AG04450 (cell line): ENCODE measurements at places on chromosomes 13 and 19.

GRCh38 chr19:35963514-35963913, 27.3 kb downstream of the LRFN3 start:
- peak; percentile 21 for DNase-seq

GRCh38 chr19:50344661-50345318, 15.6 kb upstream of the KCNC3 start:
- no peak for DNase-seq

GRCh38 chr13:79056706-79057105, 349.3 kb downstream of the RBM26 start:
- no peak for DNase-seq

- no peak for DNase-seq
These were observed 823.5 kb downstream of the GPC5 start for GRCh38 chr13:92221916-92222315.

DNA sequence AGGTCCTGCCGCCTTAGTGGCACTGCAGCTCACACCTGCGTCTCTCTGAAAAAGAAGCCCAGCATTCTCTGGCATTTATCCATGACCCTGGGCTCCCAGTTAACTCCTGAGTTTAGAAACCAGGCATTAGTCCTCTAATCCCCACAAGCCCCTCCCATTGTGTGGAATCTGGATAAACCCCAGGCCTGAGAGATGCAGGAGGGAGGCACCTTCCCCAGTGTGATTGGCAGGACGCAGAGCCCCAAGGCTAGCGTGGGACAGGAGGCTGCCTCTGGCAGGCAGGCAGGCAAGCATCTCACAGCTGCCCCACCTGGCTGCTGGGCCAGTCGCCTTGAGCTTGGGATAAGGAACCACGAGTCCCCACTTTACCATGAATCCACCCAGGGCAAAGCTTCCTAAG, 11.0 kb upstream of the SERPINE3 start:
- DNase-seq = no peak

GRCh38 chr19:19078801-19079200, 15.0 kb downstream of the SLC25A42 start:
- no peak for DNase-seq

- no peak for DNase-seq
These were observed 46.3 kb upstream of the ZNF730 start for GRCh38 chr19:23070353-23071146.

DNA sequence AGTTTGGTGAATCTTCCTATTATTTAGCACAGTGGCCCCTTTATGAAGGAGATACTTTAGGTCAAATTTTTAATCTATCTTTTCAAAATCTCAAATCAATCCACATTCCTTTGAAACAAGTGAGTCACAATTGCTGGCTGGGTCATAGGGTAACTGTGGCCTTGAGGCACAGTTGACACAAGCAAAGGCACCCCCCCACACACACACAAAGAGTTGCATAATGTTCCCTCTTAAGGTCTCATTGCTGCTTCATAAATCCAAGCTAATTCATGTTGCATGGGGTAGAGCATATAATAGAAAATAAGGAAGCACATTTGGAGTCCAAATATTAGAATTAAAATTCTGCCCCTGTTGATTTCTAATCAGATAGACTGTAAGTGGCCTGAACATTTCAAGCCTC, 171.5 kb downstream of the DLEU7 start:
- DNase-seq = no peak

GRCh38 chr19:10653482-10653731, 739 bp upstream of the ILF3 start:
- no peak for DNase-seq

DNA sequence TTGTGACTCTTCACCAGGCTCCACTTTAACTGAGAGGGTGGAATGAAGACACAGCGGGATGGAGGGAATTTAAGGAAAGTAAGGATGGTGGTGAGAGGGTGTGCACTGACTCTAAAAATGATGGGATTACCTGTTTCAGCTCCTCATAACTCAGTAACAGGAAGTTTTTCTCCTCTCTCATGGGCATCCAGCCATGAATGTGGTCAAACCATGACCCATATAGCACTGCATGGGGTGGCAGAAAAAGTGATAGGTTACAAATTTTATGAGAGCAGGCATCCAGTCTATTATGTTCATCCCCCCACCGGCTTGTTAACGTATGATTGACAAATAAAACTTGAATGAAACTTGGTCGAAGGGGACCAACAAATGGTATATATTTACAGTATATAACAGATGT, 7.2 kb downstream of the SULT2A1 start:
- DNase-seq = no peak

- DNase-seq = no peak
These were observed 691 bp upstream of the OLFM2 start for GRCh38 chr19:9937001-9937411.
